ENCODE measurements at places on chromosomes 5 and 9.

- DNase-seq = no peak
Measured at GRCh38 chr9:116855881-116856662, 169.0 kb downstream of the TRIM32 start.

- DNase-seq = no peak
Measured at GRCh38 chr9:95073918-95074317, 243.6 kb downstream of the FANCC start.

DNA sequence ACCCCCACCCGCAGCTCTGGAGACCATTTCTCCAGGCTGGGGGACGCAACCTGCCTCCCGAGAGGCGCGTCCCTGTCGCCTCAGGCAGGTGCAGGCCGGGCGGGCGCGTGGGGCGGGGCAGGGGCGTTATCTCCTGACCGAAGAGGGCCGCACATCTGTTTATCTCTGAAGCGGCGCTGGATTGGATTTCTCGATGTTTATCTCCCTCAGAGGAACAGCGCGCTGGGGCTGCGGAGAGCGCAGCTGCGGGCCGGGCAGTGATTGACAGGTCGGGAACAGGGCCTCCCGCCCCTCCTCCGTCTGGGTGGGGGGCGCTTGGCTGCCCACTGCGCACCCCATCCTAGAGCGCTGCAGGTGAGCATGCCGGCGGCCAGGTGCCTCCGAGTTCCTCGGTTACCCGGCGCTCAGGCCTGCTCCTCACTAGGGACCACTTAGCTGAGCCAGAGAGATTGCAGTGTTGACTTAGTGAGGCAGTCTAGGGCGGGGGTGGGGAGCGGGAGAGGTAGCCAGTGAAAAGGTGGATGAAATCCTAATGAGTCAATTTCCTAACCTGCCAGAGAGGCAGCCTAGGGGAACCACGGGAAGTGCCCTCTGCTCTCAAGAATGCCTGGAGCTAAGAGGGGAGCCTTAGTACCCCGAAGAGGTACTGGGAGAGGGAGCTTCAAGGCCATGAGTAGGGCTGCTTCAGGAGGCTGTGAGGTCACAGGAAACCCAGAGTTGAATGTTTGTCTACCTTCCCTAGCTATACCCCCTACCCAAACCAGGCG lies 39.6 kb upstream of the TIFAB start:
- no peak for DNase-seq

DNA sequence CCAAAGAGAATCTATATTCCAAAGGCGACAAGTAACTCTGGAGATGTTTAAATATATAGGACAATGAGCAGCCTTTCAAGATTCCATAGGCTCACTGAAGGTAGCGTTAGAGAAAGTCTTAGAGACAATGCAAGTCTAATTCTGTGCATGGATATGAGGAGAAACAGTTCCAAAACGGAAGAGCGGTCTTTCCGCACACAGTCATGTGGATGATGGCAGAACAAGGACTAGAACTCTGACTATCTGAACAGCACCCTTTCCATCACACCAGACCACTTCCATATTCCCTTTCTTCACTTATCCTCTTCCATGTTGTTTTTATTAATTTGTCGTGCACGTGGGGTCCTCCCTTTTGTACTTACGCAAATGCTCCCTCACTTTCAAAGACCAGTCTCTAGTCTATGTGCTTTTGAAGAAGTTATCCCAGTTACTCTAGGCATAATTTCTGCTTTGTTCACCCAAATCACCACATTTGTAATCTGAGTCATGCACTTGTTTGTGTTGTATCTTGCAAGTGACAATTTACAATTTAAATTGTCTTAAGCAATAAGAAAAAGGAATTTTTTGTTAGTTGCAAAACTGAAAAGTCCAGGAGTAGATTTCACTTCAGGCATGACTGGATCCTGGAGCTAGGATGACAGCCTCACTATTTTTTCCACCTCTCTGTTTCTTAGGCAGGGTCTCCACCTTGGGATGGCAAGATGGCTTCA lies 116.0 kb upstream of the ADRA1B start:
- DNase-seq = no peak

GRCh38 chr5:54580997-54581811 lies 63.6 kb downstream of the SNX18 start:
- no peak for DNase-seq
